ENCODE measurements at places on chromosomes 12 and 14.

GRCh38 chr14:90235179-90235976, 21.0 kb upstream of the PSMC1 start:
- DNase-seq = peak; percentile 59

DNA sequence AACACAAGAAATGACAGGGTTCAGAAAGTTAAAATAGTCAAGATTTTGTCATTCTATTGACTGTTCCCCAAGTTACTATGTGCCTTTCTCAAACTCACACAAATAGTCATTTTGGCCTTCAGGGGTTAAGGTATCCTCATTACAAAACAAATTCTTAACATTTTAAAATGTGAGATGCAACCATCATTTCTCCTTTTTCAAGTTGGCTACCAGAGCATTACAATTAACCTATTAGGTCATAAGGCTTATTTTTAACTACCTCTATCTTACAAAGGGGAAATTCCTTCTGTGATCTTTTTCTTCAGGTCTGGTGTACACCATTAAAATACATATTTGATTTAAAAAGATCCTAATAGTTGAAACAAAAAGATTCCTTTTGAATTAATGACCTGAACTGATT, 61.2 kb downstream of the SLC38A1 start:
- DNase-seq = no peak

- DNase-seq = no peak
Observed at GRCh38 chr12:129706716-129707115, 197.1 kb downstream of the TMEM132D start.

DNA sequence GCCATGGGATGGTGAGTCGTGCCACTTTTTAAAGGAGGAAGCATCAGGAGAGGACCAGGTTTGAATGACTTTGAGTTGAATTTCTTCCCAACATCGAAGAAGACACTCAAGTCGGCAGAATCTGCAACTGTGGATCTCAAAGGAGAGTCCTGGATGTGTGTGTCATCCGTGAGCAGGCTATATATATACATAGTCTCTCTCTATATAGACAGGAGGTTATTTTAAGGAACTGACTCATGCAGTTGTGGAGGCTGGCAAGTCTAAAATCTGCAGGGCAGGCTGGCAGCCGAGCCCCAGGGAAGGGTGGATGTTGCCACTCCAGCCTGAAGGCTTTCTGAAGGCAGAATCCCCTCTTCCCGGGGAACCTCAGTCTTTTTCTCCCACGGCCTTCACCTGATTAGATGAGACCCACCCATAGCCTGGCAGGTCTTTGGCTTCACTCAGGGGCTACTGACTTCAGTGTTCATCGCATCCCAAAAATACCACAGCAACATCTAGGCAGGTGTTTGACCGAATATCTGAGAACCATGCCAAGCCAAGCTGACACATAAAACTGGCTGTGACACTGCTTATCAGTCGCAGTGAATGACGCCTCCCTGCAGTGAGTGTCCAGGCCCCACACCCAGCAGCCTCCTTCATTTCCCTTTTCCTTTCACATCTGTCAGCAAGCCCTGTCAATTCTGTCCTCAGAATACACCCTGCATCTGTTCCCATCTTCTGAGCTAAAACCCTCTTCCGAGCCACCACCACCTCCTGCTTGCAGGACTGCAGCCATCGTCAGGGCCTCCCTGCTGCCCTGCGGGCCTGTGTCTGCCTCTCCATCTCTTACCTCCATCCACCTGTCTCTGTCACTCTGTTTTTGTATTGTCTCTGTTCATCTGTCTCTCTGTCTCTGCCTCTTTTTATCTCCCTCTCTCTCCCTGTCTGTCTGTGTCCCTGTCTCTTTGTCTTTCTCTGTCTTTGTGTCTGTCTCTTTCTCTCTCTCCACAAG, 54.0 kb downstream of the ZNF664 start:
- DNase-seq = no peak

- DNase-seq = no peak
Observed at GRCh38 chr12:110466791-110467190, 1.3 kb downstream of the GPN3 start.

- DNase-seq = no peak
Observed at GRCh38 chr14:31291210-31291609, 83.6 kb upstream of the HECTD1 start.

Measured in activated CD4-positive, alpha-beta T cell treated with anti-CD3 and anti-CD28 coated beads for 4 hours (primary cell).